ENCODE measurements at places on chromosomes 7 and 10.

DNA sequence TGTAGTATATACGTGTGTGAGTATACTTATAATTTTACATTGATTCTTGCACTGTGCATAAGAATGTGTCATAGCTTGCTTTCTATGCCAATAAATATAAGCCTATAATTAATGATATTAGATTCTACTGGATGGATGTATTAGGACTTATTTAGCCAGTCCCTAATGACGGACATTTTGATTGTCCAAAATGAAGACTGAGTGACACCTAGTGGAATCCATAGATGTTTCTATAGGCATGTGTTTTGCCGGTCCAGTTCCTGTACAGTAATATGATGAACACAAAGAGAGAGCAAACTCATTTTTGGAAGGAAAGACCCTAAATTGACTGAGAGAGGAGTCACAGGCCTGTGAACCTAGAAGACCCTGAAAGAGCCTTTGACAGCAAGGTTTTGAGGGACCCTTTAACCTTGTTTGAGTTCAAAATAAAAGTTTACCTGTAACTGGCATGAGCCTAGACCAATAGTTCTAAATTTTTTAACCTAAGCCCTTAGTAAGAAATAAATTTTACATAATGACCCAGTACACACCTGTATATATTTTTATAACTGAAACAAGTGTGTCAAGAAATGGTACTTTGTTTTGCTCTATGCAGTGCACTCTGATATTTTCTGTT is 42.4 kb upstream of the AGBL3 start:
- DNase-seq = no peak

DNA sequence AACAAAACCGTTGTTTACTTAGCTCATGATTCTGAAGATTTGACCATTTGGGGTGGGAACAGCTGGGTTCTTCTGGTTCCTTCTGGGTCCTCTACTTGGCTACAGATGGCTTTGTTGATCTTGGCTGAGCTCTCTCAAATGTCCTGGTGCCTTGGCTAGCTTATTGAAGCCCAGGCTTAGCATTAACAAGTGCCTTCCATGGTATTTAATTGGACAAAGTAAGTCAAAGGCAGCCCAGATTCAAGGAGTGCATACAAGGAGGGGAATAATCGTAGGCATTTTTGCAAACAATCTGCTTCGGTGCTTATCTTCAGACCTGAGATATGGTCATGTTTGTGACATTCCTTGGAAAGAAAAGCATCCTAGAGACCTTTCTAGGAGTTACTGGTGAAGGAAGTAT is 81.4 kb downstream of the ADCYAP1R1 start:
- DNase-seq = no peak

- DNase-seq = no peak
Observed at GRCh38 chr10:23331567-23332301, 12.9 kb downstream of the C10orf67 start.

DNA sequence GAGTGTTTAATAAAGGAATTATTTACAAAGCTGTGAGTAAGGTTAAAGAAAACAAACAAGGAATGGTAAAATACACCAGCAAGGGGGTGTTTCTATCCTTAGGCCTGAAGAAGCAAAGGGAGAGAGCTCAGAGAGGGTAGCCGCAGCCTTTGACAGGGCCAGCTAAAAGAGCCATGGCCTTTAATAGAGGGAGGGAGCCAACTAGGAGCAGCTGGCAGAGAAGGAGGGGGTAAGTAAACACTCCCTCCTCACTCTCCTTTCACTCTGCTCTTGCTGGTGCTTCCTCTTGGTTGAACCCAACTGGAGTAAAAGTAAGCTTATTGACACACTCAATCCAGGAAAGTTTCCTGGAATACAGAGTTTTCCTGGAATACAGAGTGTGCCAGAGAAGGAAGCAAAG is 87.5 kb downstream of the CH25H start:
- no peak for DNase-seq

GRCh38 chr10:87546971-87547413 is 42.3 kb downstream of the MINPP1 start:
- DNase-seq = no peak

DNA sequence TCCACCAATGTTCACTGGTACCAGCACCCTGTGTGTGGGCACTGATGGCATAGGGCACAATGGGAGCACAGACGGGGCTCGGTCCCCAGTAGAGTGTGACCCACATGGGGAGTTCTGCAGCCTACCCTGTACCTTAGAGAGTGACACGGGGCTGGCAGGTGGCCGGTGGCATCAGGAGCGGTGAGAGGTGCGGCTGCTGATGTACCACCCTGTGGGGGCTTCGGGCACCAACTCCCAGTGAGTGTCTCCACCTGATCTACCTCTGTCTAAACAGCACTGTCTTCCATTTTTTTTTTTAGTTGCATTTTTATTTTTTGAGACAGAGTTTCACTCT is 4.1 kb downstream of the JAKMIP3 start:
- DNase-seq = no peak

DNA sequence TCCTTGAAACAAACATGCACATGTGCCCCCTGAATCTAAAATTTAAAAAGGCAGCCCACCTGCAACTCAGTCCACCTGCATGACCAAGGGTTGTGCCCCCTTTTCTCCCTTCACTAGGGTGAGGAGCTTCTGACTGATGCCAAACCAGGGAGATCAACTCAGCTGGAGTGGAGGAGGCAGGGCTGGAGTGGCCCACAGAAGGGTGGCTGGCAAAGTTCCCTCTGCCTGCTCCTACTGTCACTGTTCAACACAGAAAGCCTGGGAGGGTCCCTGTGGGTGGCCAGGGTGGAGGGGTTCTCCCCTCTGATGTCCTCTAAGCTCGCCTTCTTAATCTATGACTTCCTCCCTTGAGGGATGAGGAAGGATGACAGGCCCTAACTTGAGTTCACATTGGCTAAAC is 55.7 kb upstream of the ANTXRL start:
- DNase-seq = no peak

DNA sequence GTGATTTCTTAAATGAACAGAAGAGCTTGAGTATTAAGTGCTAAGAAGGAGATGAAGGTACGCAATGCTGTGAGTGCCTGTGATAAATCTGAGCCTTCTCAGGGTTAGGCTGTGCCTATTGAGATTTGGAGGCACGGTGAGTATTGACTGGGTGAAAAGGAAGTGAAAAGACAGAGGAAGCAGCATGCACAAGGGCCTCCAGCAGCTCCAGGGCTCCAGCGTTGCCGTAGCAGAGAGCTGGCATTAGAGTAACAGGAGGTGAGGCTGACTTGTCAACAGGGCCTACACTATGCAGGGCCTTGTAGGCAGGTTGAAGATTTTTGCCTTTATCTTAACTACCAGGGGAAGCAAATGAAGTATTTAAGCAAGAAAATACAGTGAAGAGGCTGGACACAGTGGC is 54.1 kb upstream of the PDCD4 start:
- DNase-seq = no peak

GRCh38 chr10:126872135-126872534 is 33.1 kb upstream of the DOCK1 start:
- no peak for DNase-seq

DNA sequence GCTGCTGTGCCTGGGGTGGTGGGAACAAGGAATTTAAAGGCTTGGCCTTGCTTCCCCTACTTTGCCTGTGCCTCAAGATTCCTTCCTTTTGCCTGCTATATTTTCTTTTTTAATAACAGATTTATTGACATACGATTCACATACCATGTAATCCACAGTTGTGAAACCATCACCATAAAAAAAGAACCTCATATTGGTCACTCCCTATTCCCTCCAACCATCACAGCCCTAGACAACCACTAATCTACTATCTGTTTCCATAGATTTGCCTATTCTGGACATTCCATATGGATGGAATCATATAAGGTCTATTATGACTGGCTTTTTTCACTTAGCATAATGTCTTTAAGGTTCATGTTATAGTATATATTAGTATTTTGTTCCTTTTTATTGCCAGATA is 59.3 kb upstream of the TRIM8 start:
- DNase-seq = no peak

GRCh38 chr7:155665957-155666287 is 21.5 kb downstream of the RBM33 start:
- no peak for DNase-seq

- DNase-seq = no peak
Observed at GRCh38 chr7:142478479-142479220, 220.8 kb upstream of the PRSS58 start.

GRCh38 chr7:123712619-123713018 is 36.2 kb downstream of the WASL start:
- DNase-seq = no peak

All from progenitor cell of endocrine pancreas (in vitro differentiated cells).